Naive B cell (primary cell): ENCODE measurements at places on chromosomes 5 and 9.

- peak; percentile 21 for DNase-seq
These were observed 696 bp downstream of the ZNF622 start for GRCh38 chr5:16464664-16465543.

GRCh38 chr5:180636403-180637075 lies 12.9 kb downstream of the FLT4 start:
- no peak for DNase-seq

GRCh38 chr5:134510970-134511795 lies 14.3 kb upstream of the JADE2 start:
- DNase-seq: no peak

GRCh38 chr9:2198956-2199635 lies 183.9 kb downstream of the SMARCA2 start:
- DNase-seq: no peak

GRCh38 chr5:54518146-54518817 lies 723 bp downstream of the SNX18 start:
- DNase-seq: peak; percentile 59

- peak; percentile 63 for DNase-seq
These were observed 232.5 kb downstream of the ARHGAP26 start for GRCh38 chr5:143002459-143003327.

DNA sequence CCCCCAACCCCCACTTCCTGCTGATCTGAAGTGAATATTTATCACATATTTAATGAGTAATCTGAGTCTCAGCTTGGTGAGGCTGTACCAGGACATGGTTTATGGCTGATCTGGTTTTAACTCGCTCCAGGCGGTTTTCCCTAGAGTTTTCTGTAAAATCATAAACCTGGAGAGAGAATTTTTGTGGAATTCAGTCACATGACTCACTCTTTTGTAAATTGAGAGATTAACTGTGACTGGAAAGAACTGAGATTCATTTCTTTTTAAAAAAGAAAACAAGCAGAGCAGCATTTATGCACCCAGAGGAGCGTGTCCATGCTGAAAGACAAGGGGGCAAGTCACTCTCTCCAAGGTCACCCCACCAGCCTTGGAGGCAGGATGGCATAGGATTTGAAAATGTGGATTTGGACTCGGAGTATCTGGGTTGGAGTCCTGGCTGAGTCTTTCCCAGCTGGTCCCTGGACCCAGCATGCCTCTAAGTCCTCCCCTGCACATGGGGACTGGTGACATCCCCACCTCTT lies 81.8 kb downstream of the ZNF618 start:
- no peak for DNase-seq

DNA sequence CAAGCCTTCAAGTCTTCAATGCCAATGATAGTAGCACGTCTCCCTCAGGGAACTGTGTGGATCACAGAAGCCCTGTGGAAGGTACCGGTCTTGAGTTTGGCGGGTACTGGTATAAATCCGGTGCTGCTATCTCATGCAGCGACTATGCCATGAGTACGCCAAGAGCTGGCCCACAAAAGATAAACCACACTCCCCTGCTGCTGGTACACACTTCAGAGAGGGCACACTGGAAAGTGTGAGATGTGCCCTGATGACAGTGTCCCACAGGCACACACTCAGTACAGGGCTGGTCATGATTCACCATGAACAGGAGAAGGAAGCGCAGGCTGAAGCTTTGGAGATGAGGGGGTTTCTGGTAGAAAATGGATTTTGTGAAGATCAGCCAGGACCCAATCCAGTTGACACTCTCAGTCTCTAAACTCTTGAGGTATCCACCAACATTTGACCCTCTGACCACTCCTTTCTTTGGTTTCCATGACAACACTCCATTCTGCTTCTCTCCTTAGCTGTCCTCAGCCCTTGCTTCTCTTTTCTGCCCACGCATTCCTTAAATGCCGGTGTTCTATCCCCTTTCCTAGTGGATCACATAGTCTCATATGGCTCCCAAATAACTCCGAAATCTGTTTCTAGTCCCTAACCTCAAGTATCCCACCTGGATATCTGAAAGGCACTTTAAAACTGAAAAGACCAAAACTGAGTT lies 5.1 kb downstream of the AMACR start:
- DNase-seq: no peak

DNA sequence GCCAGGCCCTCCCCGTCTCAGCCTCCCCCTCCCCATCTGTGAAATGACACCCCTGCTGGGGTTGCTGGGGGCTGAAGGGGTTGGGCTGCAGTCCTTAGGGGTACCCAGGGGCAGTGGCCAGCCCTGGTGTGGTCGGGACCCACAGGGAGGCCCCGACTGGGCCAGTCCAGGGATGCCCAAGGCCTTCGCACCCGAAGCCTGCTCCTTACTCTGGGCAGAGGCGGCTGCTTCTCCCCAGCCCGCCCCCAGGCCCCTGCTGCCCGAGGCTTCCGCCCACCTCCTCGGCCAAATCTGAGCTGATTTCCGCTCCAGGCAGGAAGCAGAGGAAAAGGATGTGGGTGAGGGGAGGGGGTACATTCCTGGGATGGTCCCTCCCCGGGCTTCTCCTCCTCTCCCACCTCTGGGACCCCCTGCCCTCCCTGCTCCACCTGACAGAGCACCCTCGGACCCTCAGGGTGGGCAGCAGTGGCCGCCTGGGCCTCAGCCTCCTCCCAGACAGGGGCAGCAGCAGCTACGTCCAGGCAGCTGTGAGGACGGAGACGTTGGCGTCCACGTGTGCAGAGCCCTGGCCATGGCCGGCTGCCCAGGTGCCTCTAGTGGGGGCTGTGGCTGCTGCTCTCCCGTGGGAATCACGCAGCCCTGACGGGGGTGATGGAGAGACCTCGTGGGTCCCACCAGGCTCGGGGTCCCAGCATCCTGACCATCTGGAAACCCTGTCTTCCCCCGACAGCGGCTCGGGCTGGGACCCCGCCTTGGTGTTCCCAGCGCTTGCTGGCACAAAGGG lies 4.2 kb upstream of the NRARP start:
- DNase-seq: no peak

DNA sequence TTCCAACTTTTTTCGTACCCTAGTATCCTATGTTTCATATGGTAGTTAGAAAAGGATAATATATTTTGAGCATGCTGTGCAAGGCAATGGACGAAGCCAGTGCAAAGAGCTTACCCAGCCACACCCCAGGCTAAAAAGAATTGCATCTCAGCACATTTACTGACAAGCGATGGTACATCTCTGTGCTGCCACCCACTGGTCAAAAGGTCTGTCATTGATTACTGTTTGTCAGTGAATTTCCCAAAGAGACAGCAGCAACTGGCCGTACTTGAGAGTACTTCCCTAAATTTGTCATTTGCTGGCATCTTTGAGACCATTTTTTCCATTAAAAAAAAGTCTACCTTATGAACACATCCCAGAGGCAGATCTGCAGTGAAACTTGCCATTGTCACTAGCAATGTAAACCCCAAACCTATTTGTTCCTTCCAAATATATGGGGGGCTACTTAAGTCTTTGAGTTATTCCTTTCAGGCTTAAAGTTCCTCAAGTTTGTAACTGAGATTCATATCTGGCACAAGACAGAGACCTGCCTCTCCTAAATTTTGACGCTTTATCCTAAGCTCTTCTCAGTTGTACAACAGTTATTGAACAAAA lies 184.3 kb downstream of the CTNND2 start:
- no peak for DNase-seq

GRCh38 chr9:95572381-95573151 lies 55.8 kb upstream of the PTCH1 start:
- DNase-seq: no peak

- no peak for DNase-seq
These were observed 82.9 kb downstream of the TMEM215 start for GRCh38 chr9:32866273-32866672.

DNA sequence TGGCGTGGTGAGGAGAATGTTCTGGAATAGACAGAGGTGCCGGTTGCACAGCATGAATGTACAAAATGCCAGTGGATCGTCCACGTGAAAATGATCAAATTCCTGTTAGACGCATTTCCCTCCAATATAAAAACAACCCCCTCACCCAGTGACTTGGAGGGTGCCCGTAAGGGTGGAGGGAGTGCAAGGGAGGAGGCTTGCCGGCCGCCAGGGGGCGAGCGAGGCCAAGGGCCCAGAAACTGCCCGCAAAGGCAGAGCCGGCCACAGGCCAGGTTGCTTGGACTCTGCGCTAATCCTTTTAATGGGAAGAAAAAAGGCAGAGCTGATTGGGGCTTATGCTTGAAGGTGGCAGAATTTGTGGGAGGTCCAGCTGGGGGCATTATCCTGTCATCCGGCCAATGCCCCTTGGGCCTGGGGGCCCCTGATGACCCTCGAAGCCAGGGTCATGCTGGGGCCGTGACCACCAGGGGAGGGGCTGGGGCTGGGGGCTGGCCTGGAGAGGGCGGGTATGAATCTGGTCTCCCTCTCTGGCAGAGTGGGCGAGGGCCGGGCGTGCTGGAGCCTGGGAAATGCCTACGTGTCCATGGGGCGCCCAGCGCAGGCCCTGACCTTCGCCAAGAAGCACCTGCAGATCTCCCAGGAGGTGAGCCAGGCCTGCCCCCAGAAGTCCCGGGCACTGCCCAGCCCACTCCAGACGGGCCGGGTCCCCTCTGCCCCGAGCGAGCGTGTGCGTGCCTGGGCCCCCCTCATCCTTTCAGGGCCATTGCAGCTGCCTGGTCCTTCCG lies 12.0 kb downstream of the GPSM1 start:
- no peak for DNase-seq

GRCh38 chr5:139453683-139454567 lies 8.6 kb downstream of the ECSCR start:
- DNase-seq: no peak

DNA sequence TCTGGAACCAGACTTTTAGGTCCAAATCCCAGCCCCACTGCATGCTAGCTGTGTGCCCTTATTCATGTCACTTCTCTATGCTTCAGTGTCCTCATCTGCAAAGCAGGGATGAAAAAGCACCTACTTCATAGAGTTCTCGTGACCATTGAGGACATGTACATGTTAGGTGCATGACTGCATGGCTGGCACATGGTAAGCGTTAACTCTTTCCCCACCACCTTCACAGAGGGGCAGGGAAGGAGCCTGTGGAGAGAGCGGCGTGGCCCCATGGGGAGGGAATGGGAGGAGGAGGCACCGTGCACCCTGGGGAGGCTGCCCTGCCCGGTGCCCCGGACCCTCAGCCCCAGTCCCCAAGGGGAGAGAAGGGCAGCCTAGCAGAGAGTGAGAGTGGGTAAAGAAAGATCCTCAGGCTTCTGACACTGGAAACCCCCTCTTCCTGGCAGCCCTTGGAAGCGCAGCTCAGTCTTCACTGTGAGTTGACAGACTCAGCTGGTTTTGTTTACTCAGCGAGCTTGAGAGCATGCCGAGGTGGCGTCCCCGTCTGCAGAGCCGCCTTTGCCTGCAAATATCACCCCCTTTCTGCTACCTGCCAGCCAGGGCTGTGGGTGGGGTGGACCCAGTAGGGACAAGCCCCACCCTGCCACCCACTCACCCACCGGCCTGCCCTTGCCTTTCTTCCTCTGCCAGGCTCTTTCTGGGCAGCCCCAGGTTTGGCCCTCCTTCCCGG lies 10.6 kb upstream of the ANGPTL2 start:
- DNase-seq: no peak

- DNase-seq: no peak
These were observed 40.8 kb upstream of the GNPDA1 start for GRCh38 chr5:142053426-142054151.

- no peak for DNase-seq
These were observed 691.0 kb downstream of the PTPRD start for GRCh38 chr9:9921805-9922204.

GRCh38 chr5:111668477-111669414 lies 88.2 kb downstream of the NREP start:
- no peak for DNase-seq

DNA sequence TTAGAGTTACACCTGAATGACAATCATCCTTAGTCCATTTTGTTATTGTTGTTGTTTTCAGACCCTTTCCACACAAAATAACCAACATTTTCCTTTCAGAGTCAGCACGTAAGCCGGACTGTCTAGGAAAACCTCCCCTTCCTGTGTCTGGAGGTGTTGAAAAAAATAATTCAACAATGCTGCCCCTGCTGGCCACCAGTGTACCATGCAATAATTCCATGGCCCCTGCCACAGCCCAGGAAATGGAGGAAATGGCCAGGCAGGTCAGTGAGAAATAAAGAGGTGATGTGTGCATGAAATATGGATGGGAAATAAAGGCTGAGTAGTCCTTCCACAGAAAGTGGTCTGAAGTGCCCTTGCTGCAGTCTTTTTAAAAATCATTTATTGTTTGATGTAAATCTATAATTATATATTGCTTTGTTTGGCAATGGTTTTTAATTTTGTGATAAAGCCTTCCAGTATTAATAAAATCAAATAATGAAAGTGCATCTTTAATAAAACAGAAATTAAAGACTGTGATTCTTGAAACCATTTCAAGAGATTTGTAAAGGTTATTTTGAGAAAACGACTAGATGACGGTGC lies 152.8 kb upstream of the PAPPA start:
- no peak for DNase-seq

GRCh38 chr5:32273821-32274220 lies 38.9 kb downstream of the MTMR12 start:
- no peak for DNase-seq

DNA sequence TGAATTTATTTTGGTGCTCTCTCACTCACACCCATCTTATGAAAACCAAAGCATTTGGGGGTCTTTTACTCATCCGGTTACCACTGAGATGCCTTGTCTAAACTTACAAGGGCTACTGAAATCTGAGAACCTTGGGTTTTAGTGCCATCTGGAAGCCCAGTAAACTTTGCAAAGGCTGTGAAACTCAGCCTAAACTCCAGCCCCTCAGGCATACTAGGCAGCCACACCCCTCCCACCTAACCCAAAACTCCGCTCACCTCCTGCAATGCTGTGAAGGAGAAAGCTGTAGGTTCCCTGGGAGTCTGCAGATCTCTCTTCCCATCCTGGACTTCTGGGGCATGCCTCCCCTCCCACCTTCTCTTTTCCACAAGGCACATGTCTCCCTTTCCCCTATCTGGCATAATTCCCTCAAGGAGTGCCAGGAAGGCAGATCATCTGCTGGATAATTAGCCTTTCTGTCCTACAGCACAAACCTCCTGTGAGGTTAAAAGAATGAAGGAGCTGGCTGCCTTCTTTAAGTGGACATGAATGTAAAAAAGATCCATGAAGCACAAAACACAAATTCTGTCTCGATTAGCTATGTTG lies 71.5 kb upstream of the ANXA1 start:
- no peak for DNase-seq

DNA sequence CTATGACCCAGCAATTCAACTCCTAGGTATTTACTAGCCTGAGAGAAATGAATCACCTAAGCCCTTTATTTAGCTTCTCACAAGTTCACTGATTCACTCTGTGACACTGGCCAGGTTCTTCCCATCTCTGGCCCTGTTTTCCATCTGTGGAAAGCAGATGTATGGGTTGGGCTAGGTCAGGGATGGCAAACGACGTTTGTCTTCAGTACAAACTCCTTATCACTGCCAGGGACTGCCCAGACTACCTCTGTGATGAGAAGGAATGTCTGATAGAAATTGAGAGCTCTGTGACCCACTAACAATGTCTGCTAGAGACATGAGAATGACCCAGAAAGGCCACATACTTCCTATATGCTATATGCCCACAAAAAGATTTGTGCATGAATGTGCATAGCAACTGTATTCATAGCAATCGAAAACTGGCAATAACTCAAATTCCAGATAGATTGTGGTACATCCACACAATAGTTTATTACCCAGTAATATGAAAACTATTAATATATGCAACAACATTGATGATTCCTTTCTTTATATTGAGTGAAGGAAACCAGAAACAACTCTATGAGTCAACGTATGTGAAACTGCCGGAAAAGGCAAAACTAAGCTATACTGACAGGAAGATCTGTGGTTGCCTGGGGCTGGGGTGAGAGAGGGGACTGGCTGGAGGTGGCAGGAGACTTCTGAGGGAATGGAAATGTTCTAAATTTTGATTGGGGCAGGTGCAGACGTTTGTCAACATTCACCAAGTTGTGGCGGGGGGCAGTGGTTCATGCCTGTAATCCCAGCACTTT lies 32.0 kb upstream of the ADAM19 start:
- no peak for DNase-seq

GRCh38 chr9:23011669-23012068 lies 565.0 kb downstream of the DMRTA1 start:
- no peak for DNase-seq
